ENCODE measurements at places on chromosomes 2 and 18.

DNA sequence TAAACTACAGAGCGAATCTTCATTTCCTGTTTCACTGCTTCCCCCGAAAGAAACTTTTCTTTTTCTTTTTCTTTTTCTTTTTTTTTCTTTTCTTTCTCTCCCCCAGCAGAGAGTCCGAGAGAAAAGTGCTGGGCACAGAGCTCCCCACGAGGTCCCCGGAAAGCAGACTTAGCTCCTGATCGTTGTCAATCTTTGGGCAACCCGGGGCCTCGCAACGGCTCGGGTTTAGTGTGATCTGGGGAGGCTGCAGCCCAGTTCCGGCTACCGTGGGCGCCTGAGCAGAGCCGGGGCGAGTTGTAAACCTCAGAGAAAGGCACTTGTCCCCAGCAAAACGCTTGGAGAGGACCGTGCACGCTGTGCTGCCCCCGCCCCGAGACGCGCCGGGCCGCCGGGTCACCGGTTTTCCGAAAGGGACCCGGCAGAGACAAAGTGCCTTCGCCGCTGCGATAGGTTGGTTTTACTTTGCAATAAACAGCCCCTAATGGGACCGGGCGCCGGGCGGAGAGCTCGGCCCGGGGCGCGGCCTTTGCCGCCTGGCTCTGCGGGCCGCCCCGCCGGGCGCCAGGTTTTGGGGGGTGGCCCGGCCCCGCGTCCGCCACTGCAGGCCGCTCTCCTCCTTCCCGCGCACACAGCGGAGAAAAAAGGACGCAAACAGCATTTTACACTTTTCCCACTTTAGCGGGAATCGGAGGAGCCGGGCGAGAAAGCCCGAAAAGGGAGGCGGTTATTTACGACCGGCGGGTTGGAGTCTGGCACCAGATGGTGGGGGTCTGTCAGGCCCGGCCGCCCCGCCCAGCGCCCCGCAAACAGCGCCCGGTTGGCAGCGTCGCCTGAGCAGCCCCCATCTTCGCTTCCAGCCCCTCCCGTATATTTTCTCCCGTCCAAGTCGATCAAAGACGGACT is 136.0 kb downstream of the INSIG2 start:
- DNase-seq, result no peak

DNA sequence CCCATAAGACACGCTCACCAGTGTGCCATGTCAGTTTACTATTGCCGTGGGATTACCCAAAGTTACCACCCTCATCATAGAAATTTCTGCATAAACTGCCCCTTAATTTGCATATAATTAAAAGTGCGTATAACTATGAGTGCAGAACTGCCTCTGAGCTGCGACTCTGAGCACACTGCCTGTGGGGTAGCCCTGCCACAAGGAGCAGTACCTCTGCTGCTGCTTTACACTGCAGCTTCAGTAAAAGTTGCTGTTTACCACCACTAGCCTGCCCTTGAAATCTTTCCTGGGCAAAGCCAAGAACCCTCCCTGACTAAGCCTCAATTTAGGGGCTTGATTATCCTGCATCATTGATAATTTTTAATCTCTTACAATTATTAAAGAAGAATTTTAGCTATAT is 213.9 kb upstream of the MAP2 start:
- DNase-seq, result no peak

GRCh38 chr2:6297238-6297637 is 568.5 kb downstream of the CMPK2 start:
- no peak for DNase-seq

DNA sequence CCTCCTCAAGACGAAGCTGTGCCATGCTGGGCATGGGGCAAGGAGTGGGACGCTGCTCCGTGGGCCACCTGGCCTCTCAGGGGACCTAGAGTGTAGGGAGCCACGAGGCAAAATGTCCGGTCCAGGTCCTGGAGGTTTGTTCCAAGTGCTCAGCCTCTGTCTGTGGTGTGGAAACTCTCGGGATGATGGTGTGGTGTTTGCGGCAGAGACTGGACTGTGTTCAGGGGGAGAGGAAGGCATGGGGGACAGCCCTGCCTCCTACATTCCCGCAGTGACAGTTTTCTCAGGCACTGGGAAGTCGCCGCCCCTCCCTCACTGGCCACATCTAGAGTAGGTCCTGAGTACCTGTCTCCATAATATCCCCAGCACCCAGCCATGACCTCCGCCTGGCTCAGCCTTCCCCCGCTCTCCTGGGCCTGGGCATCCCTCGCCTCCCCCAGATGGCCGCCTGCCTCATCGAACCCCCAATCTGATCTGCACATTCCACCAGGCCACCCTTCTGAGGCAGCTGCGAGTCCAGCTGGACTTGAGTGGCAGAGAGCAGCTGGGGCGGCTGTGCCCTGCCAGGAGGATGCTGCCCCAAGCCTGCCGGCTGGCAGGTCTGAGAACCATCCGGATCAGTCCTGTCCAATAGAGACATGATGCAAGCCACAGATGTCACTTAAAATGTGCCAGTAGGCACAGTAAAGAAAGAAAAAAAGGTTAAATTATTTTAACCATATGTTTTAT is 6.2 kb downstream of the KCNIP3 start:
- no peak for DNase-seq

- DNase-seq, result no peak
Measured at GRCh38 chr18:69035756-69036155, 237.9 kb downstream of the CCDC102B start.

GRCh38 chr18:75797046-75797445 is 369.5 kb upstream of the SMIM21 start:
- no peak for DNase-seq

DNA sequence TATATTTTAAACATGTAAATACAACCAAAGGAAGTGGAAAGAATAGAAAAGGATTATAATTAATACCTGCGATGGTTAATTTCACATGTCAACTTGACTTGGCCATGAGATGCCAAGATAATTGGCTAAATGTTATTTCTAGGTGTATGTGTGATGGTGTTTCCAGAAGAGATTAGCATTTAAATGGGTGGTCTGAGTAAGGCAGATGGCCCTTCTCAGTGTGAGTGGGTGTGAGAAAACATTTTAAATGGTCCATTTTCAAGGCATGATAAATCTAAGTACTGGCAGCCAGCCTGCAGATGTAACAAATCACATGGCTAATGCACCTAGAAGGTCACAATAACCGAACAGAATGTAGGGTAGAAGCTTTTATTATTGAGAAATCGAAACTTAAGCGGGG is 99.6 kb upstream of the CDH7 start:
- no peak for DNase-seq

GRCh38 chr2:141569941-141570340 is 560.9 kb downstream of the LRP1B start:
- no peak for DNase-seq

DNA sequence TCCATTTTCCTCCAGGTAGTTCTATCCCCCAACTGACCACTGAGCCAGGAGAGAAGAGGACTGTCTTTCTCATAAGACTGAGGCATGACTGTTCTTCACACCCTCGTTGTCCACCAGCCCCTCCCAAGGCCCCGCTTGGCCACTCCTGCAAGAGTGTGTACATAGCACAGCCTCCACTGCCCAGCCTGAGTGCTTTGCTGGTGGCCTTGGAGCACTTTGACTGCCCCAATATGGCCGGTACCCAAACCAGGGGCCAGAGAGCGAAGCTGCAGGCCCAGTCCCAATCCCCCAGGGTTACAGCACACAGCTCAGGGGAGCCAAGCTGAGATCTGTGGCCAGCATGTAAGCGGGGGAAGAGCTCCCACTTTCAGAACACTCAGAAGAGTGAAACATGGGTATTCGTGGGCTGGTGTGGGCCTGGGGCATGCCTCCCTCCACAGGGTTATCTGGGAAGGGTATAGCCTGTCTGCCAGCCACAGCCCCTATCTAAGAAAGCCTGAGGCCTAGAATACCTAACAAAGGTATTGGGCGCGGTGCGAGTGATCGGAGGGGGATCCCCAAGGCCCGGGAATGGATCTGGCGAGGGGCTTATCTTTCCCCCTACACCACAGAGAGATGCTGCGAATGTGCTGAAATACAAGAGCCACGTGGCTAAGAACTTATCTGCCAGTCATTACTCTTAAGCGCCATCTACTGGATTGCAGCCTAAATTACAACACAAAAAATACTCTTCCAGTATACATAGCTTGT is 163.8 kb downstream of the WDPCP start:
- DNase-seq, result no peak

DNA sequence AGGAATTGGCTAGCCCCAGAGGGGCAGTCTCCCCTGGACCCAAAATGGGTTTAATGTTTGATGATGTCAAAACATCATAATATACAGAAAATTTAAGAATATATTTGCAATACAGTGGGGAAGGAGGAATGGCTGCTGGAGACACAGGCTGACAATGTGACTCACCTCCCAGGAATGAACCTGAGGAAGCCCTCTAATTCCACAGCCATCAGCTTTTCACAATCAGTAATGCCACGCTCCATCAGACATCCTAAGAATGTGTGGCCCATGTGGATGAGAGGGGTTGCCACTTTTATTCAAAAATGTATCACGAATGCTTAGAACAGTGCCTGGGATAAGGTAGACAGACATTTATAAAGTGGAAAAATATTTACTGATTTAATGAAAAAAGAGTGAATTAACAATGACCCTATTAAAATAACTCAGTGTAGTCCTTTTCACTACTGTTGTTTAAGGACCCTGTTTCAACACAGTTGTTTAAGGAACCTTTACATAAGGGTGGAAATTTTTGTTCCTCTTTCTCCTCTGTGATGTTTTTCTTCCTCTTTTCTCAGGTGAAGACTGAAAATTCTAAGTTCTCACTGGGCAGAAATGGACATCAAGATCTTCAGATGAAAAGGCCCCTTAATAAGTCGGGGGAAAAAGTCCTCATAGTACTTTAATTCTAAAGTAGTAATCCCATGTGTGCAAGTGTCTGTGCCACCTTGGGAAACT is 17.5 kb upstream of the TMEM163 start:
- DNase-seq, result no peak

DNA sequence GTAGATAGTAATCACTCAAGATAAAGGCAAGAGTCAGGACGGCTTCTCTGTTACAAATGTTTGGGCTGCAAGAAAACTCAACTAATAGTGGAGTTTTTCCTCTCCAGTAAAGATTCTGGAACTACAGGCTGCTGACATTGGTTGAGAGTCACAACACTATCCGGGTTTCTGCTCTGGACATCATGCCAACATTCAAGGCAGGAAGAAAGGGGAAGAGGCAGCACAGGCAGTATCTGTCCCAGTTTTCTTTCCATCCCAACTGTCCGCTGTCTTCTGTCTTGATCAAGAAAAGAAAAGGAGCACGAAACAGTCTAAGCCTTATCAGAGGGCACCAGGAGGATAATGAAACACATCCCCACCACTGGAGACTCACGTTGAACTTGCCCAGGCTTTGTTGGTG is 132.1 kb downstream of the MAIP1 start:
- no peak for DNase-seq

DNA sequence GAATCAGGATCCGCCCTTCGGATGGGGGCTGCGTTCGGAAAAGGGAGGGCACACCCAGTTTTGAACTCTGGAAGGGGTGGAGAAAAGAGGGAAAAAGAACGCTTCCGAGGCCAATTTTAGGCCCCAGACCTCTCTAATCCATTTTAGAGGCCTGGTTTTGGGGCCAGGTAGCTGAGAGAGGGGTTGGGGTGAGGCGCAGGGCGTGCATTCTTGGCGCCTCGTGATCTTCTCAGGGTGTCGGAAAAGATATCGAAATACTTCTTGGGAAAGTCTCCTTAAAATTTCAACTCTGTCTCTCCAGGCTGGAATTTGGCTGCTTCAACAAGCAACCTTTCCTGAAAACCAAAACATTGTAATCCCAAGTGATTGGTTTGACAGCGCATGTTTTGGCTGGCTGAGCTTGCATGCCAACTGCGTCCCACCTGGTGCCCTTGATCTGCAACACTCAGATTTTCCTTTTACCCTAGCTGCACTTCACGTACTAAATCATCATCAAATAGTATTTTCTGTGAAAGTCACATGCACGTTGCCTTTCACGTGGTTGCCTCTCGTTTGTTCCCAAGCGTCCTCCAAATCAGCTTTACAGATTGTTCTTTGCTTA is 864 bp upstream of the XPO1 start:
- peak; percentile 50 for DNase-seq

DNA sequence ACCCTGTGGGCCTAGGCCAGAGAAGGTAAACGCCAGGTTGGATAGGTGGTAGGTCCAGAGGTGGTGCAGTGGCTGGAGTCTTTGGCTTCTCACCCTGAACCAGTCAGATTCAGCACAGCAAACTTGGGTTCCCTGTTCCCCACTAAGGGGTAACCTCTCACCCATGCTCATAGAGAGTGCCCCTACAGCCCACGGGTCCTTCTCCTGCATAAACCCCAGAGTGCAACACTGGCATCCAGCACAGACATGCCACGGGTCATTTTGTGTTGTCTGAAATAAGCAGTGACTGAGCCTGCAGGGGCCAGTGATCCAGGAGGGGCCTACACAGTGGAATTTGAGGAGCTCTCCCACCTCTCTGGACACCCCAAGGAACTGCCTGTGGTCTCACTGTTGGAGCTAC is 40.5 kb upstream of the ATP6V1B1 start:
- DNase-seq, result no peak

DNA sequence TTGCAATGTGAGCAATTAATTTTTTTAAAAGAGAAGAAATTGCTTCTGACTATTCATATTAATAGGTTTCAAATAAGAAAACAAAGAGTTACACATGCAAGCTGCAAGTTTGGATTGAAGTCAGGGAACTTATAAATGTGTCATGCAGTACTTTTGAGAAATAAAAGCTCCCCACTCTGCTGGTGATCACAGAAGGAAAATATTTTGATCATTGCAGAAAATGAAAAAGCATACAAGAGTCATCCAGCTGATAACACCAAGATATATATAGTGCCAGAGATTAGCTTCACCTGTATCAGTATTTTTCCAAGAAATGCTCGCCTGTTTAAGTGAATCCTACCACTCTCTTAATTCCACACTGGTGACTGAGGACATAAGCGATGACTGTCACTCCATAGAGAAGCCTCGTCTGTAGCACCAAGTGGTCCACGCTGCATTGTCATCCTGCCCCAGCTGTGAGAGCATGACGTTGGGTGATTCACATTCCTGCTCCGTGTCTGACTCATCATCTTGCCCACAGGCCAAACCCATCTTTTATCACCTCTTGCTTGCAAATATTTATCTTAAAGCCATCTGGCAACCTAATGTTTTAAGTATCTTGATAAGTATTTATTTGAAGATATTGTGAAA is 178.0 kb downstream of the ASXL3 start:
- DNase-seq, result no peak

- no peak for DNase-seq
Measured at GRCh38 chr2:184346338-184346862, 251.9 kb upstream of the ZNF804A start.

- DNase-seq, result no peak
Measured at GRCh38 chr18:4352746-4353551, 102.2 kb downstream of the DLGAP1 start.

DNA sequence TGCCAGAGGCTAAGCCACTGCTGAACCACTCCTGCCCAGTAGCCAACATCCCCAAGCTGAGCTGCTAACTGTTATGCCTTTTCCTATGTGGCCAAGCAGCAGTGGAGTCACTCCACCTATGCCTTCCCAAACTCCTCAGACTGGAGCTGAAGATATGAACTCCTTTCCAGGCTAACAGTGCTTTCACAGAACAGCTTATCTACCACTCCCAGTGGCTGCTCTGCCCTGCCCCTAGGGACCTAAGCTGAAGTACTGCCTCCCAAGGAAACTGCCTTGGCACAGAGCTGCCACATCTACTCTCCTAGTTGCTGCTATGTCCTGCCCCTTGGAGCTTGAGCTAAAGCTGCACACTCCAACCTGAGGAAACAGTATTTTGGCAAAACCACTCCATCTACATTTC is 275.9 kb downstream of the RBM43 start:
- no peak for DNase-seq

All from activated CD8-positive, alpha-beta memory T cell treated with anti-CD3 and anti-CD28 coated beads for 4 hours (primary cell).